HTR-8/SVneo (cell line): ENCODE measurements at places on chromosomes 7 and 10.

GRCh38 chr7:150717814-150718420 lies 1.5 kb downstream of the GIMAP1 start:
- DNase-seq, result no peak

DNA sequence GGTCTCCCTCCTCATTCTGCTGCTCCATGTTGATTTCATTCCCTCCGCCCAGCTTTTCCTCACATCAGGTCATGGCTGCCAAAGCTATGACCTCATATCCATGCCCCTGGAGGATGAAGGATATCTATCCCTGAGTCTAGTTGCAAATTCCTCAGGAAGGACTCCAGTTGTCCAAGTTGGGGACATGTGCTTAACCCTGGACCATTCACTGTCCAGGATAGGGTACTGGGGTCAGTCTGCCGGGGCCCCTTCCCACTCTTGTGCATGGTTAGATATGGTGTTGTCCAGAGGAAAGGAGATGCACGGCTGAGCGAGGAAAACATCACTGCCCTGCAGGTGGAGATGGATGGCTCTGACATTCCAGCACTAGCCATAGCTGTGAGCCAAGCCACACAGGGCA lies 51.9 kb upstream of the COMTD1 start:
- DNase-seq, result no peak

GRCh38 chr7:44277391-44277790 lies 48.0 kb downstream of the CAMK2B start:
- DNase-seq, result no peak

DNA sequence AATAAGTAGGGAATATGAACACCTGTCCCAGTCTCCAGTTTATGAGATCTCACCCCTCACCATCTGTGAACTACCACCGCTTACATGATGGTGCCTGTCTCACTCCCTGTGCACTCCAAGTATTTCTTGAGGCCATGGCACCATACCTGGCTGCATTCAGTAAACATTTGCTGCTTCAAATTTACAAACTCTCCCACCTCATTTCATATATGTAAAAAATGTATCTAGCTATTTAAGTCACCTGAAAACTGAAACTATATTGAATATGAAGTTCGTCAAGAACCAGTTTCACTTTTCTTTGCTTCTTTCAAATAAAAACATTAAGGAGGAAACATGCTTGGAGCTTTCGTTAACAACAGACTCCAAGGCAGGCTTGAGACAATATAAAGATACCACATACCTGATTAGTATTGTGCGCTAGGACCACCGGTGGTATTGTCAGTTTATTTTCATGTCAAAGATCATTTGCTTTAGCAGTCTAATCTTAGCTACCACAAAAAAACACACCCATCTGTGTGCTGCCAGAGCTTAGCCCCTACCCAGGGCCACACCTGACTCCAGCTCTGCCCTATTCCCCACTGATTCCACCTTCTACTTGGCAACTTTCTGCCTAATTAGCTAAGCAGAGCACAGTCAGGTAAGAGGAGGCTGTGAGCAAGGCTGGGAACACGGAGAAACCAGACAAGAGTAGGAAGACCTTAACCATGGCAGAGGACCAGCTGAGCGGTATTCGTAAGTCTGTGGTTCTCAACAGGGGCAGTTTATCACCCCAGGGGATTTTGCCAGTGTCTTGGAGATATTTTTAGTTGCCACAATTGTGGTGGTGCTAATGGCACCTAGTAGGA lies 92.0 kb downstream of the ZFAND4 start:
- no peak for DNase-seq

- no peak for DNase-seq
These were observed 1377.4 kb downstream of the XPNPEP1 start for GRCh38 chr10:108545921-108546320.

DNA sequence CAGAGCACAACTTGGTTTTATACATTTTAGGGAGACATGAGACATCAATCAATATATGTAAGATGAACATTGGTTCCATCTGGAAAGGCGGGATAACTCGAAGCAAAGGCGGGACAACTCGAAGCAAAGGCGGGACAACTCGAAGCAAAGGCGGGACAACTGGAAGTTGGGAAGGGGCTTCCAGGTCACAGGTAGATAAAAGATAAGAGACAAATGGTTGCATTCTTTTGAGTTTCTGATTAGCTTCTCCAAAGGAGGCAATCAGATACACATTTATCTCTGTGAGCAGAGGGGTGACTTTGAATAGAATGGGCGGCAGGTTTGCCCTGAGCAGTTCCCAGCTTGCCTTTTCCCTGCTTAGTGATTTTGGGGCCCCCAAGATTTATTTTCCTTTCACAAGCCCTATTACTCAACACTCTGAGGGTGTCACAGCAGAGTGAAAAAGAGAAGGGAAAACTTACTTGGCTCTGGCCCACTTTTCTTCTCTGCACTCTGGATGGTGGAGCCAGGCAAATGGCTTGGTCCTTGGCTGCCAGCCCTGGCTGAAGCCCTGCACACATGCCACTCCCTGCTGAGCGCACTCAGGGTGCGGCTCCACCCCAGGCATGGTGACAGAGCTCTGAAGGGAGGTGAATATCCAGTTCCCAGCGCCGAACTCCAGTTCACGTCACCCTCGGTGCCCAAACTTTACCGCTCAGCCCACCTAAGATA lies 46.7 kb downstream of the PARD3 start:
- DNase-seq, result no peak

GRCh38 chr7:1807821-1808600 lies 137.9 kb downstream of the ELFN1 start:
- no peak for DNase-seq

- DNase-seq, result peak; percentile 77
These were observed 107.2 kb upstream of the LYZL2 start for GRCh38 chr10:30736685-30737232.

DNA sequence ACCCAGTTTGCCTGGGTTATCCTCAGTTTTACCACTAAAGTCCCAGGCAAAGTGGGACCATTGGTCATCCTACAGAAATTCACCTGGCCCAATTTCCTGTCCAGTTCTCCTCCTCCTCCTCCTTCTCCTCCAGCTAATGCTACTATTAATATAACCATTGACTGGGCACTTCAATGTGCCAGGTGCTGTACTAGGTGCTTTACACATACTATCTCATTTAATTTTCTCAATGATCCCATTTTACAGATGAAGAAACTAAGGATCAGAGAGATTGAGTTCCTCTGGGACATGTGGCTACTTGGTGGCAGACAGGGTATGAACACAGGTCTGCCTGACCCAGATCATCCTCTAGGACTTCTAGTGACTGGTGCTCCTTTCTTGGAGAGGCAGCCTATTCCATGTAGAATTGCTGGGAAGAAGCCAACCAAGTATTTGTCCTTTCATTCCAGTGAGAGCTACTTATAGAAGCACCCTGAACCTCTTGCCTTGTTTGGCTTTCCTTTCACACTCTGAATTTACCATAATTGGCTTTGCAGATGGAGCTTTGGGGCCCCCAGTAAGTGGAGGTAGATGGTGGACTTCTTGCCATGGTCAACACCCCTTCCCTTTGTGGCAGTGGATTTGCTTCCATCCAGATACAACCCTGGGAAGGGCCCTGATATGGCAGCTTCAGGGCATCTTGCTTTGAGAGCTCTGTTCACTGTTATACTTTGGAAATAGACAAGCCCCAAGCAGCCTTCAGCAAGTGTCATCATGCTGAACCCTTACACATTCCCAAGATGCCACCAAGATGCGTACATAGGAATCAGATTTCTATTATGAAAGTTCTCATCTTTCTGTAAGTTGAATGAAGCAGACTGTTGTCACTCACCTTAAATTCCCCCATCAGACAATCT lies 78.7 kb downstream of the MYOF start:
- peak; percentile 36 for DNase-seq
